ENCODE measurements at places on chromosomes 2 and 18.

- no peak for DNase-seq
These were observed 97.9 kb upstream of the DLX2 start for GRCh38 chr2:172200495-172201085.

DNA sequence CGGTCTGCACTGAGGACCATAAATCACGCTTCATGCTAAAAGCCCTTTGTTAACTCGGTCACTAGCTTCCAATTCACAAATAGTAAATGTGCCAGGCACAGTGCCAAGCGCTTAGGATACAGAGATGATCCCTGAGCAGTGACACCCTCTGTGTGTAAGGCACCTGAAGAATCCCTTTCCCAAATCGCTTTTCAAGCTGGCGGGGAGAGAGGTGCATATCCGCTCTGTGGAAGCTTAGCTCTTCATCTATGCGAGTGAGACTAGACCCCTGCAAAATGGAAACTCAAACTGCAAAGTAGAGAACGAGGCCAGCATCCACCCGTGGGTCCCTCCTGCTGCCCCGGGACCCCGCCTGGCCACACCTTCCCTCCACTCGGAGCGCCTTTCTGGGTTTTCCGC is 2.4 kb downstream of the PIEZO2 start:
- no peak for DNase-seq

- no peak for DNase-seq
These were observed 833 bp downstream of the AFG3L2 start for GRCh38 chr18:12376034-12376753.

- DNase-seq, result no peak
These were observed 382.4 kb upstream of the SMIM21 start for GRCh38 chr18:75809926-75810255.

- DNase-seq, result no peak
These were observed 245.9 kb upstream of the SPOPL start for GRCh38 chr2:138255670-138256069.

Measured in stimulated activated CD4-positive, alpha-beta T cell treated with anti-CD3 and anti-CD28 coated beads, TNF-alpha, amount 100 ng/mL, for 4 hours (primary cell).